ENCODE measurements at places on chromosomes 2 and 18.
A peak's percentile ranks its signal among the peaks of the same experiment; 100 is the strongest.

DNA sequence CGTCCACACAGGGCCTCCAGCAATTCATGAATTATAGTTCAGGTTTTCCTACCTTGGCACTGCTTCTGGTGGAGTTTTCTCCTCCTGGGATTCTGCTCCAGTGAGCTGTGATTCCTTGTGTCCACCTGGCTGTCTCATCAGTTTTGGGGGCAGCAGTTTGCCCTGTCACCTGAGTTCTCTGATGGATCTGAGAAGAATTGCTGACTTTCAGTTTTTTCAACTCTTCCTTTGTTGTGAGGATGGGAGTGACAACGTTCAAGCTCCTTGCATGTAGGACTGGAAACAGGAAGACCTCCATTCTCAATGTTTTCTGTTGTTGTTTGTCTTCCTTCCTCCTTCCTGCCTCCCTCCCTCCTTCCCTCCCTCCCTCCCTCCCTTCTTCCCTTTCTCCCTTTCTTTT lies 359.0 kb downstream of the TSN start:
- DNase-seq: no peak

DNA sequence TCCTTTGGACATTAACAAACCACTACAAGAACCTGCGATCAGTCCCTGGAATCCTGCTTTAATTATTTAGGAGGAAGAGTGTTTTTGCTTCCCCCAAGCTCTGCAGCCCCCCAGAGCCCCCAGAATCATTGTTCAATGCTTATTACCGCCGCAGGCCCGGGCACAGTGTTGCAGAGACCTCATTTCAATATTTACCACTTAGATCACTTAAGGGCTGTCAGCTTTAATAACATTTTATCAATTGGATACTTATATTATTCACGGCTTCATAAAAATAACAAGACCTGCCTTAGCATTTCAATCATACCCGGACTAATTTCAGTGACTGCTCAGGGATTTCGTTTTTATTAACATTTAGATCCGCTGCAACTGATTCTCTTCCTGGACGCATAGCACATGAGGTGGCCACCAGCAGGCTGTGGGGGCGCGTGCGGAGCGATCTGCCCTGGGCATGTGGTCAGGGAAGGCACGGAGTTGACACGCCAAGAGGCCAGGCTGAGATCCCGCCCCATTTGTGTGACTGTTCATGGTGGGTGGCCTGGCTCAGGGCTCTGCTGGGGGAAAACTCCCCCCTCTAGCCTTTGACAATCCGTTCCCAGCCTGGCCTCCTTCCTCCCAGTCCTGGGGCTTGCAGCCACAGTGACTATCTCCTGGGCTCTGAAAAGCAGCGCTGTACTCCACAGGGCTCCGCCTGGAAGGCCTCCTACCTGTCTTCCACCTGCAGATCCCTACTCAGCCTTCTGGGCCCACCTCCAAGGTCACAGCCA lies 267.6 kb downstream of the SRBD1 start:
- DNase-seq: no peak

DNA sequence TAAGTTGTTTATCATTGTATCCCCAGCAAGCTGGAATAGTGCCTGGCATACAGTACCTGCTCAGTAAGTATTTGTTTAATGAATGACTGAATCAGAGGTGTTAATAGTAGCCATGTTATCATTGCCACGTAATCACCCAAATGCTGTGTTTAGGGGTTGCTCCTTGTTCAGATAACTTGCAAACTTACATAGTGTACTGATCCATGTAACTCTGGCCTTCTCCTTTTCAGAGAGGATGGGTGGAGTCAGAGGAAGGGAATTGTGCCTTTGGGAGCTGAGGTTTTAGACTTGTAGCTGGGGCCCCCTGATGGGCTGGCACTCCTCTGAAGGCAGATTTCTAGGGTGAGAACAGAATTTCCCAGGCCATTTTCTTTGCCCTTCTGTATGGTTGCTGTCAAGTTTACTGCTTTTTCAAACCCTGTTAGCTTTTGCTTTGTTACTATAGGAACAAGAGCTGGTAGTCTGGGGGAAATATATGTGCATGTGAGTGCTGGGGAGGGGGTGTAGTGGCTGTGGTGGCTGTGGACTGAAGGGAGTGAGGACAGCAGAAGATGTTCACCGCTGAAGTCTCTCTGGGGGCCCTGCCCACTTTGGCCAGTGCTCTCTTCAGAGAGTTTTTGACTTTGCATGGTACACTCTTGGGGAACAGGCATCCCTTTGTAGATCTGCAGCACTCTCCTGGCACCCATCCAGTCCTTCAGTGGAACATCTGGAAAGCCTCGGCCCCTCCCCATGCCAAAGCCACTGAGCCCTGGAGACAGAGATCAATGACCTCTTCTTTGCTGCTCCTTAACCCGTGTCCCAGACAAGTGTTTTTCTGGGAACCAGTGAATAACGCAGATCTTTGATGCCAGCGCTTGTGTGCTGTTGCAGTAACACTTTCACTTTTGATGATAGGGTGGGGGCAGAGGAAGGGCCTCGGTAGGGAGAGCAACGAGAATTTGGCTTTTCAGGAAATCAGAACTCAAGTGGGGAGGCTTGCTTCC lies 209.0 kb downstream of the PRKCE start:
- DNase-seq: peak; percentile 29

DNA sequence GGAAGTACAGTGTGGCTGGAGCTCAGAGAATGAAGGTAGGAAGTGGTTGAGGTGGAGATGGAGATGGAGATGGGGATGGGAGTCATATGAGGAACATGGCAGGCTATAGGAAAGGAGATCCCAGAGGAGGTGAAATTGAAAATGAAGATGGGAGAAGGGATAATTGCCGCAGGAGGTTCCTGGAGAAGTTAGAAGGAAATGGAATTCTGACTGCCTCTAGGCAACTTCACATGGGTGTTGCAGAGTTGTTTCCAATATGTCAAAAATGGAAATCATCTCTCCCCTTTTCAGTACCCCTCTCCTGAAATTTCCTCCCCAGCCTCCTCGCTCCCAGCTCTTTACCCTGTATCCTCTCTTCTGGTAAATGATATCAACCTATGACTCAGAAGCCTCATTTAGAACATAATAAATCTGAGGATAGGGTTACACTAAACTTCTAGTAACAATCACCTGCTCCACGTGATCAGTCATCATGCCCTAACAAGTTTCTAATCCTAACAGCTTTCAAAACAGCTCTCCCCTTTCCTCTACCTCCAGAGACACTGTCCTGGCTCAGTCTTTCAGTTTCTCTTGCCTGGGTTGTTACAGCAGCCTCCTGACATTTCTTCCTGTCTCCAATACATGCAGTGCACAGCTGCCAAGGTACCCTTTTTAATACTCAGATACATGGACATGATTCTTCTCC lies 201.9 kb upstream of the RBMS1 start:
- no peak for DNase-seq

DNA sequence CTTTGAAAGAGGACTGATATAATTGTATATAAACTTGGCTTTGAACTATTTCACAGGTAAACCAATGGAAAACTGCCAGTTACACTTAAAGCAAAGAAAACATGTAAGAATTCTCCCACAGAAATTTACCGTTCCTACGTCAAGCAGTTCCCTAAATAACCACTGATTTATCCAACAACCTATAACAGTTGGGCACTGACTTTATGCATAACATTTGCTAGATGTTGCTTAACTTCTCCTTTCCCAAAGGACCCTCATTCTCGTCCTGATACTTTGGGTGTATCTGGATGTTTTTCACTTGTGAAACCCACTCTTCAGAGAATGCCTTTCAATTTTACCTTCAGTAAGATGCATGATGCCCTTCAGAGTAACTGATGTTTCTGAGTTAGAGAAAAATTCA lies 43.8 kb downstream of the STAT1 start:
- no peak for DNase-seq

GRCh38 chr2:145677371-145677770 lies 1157.5 kb upstream of the ZEB2 start:
- DNase-seq: no peak

DNA sequence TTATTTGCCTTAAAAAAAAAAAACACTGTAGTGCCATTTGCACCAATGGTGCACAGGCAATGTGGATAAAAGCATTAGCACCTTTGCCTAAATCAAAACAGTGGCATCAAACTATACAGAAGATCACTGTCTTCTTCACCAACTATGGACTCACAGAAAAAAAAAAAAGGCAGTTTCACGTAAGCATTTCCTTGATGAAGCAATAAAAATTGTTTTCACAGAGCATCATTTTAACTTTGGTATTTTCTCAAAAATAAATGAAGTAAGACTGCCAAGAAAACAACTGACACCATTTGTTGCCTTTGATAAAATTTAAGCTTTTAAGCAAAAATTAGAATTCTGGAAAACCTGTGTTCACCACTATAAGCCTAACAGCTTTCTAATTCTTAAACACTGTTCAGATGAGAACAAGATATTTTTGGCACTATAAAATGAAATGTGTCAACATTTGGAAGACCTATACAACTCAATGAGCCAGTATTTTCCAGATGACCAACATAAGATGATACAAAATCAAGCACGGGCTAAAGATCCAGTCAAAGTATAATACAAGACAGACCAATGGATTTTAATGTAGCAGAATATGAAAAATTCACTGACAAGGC lies 21.1 kb downstream of the METTL8 start:
- no peak for DNase-seq

DNA sequence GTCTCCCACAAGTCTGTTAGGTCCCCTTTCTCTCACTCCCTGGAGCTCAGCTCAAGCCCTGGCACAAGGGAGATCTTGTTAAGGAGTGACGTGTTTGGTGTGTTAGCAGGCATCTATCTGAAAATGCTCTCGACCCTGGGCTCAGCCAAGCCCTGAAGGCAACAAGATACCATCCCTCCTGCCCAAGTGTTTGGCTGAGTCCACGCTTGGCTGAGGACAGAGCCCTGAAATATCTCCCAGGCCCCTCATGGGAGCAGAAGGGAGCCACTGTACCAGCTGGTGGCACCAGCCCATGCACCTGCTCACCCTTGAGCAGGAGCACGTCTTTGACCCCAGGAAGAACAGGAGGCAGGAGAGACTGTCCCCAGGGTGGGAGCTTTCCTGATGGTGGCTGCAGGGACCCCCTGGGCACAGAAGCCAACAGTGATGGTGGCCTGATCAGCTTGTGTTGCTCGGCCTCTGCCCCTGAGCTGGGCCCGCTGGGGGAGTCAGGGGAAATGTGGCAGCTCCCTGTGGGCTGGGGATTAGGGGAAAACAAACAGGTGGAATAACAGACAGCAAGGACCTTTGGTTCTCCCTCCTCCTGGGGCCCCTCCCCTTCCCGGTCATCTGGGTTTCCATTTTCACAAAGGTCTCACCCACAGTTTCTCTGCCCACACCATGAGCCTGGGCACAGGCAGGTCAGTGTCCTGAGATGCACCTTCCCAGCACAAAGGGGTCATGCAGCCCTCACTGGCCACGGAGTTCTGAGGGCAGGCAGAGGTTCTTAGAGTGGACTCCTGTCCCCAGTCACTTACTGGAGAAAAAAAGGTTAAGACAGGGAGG lies 91.6 kb downstream of the RHOB start:
- DNase-seq: no peak

DNA sequence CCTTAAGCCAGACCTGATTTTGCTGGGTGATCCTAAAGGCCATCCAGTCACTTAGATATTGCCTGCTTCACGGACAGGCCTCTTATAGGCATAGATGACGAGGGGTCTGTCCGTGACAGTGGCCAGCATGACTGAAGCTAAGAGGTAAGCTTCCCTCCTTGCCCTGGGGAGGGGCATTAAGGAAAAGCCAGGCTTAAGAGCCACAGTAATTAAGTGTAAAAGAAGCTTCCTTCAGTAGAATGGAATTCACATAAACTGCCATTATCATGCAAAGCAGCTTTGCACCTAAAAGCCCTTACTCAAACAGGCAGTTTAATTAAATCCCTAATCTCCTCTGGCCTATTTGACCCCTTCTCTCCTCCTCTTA lies 99.4 kb upstream of the PKDCC start:
- DNase-seq: no peak

- no peak for DNase-seq
These were observed 789.4 kb upstream of the PIK3C3 start for GRCh38 chr18:41165625-41166024.

DNA sequence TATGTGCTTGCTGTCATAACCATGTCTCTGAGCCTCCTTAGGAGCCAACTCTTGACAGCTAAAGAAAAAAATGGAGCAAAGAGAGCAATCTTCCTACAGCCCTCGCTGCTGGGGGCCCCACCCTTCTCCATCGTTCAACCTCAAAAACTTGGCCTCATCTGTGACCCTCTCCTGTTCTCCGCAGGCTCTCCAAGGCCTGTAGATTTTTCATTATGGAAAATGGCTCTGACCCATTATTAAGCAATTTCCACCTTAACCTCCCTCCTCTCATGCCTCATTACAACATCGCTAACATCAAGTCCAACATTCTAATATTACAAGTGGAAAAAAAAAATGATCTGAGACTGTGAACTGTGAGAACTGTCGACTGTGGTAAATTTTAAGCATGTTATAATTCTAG lies 98.7 kb downstream of the SLC8A1 start:
- DNase-seq: no peak

GRCh38 chr18:34491719-34492118 lies 218.4 kb upstream of the DTNA start:
- no peak for DNase-seq

GRCh38 chr2:105118960-105119359 lies 81.1 kb downstream of the MRPS9 start:
- DNase-seq: no peak

GRCh38 chr2:85584857-85585780 lies 888 bp downstream of the VAMP5 start:
- DNase-seq: peak; percentile 37

- DNase-seq: no peak
These were observed 2.4 kb downstream of the NFE2L2 start for GRCh38 chr2:177262092-177262491.

DNA sequence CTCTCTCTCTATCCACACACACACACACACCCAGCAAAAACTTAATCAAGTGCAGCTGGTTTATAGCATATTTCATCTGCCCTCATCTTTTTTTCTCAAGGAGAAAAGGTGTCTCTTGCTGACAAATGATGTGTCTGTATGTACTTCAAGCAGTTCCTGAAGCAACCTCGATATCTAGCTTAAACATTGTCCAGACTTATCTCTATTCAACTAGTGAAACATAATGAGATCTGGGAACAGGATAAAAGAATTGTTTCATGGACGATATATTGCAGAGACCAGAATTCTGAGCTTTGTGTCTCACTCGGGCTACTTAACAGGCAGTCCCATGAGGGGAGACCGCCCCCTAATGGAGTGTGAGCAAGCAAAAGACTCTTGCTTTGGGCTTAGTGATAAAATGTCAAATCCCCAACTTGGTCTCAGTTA lies 929.2 kb upstream of the SOX11 start:
- no peak for DNase-seq

DNA sequence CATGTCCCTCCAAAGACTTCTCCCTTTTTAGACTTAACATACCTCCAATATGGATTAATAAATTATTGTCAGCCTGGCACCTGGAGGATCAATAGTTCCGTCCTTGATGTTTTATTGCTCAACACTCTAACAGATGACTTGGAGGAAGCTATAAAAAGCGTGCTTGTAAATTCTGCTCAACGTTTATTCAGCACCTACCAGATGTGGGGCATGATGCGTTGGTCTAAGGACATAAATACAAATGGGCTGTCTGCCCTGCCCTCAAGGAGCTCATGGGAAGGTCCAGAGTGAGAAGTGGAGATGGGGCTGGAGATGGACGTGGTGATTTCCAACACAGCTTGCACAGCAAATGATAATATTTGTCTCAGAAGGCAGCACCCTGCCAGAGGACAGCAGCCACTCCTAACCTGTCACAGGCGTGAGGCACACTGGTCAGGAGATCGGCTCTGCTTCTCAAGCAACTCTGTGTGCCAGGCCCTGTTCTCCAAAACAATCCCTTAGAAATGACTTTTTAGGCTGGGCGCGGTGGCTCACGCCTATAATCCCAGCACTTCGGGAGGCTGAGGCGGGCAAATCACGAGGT lies 25.5 kb upstream of the ZCCHC2 start:
- DNase-seq: no peak
